HT-29 (cell line): ENCODE measurements at places on chromosomes 3 and 15.

DNA sequence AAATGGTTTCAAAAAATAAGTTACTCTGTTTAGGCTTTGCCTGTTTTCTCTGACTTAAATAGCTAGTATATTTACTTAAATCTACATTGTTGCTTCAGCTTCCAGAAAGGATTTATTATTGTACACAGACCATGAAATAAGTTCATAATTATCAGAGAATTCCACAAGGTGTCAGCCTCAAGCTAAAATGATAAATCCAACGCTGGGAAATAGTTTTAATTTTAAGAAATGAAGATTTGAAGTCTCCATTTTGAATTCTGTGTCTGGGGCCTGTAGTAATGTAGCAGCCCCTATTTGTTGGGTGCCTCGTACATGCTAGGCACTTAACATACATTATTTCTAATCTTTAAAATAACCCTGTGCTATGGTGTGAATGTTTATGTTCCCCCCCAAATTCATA is 92.6 kb upstream of the KCNMB2 start:
- peak; percentile 25 for DNase-seq

DNA sequence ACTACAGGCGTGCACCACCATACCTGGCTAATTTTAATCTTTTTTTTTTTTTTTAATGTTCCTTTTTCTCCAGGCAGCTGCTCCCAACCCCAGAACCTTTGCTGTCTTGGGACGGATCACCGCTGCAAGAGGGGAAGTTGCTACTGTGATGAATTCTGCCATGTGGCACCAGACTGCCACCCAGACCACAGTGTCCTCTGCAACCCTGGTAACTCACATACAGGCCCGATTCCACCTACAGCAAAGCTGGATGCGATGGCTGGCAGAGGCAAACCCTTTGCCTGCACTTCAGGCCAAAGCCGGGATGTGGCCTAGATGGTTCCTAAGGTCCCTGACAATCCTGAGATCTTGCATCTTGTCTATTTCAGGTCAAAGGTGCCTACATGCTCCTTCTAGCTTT is 12.7 kb upstream of the MUC20 start:
- no peak for DNase-seq

- no peak for DNase-seq
Measured at GRCh38 chr15:39286706-39287105, 294.2 kb upstream of the THBS1 start.

GRCh38 chr15:62606376-62607113 is 436.0 kb upstream of the TPM1 start:
- no peak for DNase-seq

GRCh38 chr15:39208187-39208586 is 372.7 kb upstream of the THBS1 start:
- no peak for DNase-seq

GRCh38 chr15:87419344-87419743 is 837.2 kb downstream of the NTRK3 start:
- no peak for DNase-seq

DNA sequence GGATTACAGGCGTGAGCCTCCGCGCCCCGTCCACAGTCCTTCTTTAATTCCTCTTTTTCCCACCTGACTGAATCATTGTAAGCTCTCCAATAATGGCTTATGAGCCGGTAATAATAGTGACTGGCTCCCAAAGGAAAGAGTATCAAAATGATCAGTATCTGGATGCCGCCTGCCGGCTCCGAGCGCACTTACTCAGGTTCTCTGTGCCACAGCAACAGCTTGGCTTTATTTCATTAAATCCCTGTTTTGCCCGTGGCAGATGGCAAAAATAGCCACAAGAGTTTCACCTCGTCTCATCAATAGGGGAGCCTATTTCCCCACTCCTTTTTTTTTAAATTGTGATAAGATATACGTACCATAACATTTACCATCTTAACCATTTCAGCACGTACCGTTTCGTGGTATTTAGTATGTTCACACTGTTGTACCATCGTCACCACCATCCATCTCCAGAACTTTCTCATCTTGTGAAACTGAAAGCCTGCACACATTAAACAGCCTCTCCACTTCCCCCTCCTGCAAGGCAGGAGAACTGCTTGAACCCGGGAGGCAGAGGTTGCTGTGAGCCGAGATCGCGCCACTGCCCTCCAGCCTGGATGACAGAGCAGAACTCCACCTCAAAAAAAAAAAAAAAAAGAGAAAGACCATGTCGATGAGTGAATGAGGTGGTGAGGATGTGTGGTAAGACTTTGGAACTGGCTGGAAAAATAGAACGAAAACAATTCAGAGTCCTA is 80.7 kb upstream of the DLG1 start:
- DNase-seq = no peak

GRCh38 chr15:89363133-89363532 is 28.5 kb upstream of the POLG start:
- DNase-seq = no peak

DNA sequence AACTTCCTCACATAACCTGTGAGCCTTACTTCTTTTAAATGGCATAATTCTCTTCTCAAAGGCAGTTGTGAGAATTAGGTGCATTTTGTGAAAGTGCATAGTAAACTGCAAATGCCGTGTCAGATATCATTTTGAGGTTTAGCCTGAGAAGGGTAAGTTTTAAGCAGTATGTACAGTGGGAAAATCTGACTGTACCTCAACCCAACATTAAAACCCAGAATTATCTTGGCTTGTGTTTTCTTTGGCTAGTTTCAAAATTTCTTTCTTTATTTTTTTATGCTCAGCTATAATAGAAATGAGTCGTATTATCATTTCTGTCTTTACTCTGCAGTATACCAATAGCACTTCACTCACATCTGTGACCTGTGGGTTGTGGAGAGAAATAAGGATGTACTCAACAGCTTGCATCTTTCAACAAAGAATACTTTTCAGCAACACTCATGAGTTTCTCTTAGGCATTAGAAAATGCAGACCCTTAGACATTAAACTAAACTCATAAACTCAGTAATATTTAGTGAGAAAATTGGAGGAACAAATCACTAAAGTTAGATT is 65.7 kb downstream of the RASA2 start:
- no peak for DNase-seq

DNA sequence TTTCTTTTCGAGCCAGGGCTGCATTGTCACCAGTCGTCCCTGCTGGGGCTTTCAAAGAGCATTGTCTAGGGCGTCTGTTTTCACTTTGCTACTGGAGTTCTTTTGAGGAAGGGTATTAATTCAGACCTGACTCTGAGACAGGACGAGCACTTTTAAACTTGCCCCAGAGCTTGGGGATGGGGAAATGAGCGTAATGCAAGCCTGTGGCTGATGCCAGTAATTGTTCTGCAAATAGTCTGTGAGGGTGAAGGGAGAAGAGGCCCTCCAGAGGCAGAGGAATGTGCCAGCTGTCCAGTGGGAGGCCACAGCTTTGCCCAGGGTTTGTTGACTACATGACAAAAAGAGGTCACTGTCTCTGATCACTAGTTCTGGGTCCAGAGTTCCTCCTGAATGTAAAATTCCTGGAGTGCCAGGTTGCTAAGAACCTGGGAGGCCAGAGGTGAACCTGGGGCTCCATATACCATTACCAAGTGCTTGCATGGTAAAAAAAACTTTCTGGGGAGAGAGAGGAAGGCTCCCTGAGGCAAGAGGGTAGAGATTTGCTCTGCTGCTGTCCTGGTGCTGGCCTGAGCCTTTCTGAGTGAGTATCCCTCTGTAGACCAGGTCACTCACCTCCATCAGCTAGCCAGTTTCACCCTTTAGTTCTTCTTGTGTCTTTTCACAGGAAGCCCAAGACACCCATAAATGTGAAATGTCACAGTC is 14.8 kb downstream of the EEFSEC start:
- DNase-seq = no peak

GRCh38 chr3:187551416-187551815 is 118.8 kb downstream of the SST start:
- DNase-seq = no peak

- DNase-seq = no peak
Measured at GRCh38 chr3:110180733-110181132, 843.4 kb upstream of the DPPA4 start.

GRCh38 chr15:90002428-90002844 is 1.3 kb downstream of the ZNF710 start:
- DNase-seq = peak; percentile 60

DNA sequence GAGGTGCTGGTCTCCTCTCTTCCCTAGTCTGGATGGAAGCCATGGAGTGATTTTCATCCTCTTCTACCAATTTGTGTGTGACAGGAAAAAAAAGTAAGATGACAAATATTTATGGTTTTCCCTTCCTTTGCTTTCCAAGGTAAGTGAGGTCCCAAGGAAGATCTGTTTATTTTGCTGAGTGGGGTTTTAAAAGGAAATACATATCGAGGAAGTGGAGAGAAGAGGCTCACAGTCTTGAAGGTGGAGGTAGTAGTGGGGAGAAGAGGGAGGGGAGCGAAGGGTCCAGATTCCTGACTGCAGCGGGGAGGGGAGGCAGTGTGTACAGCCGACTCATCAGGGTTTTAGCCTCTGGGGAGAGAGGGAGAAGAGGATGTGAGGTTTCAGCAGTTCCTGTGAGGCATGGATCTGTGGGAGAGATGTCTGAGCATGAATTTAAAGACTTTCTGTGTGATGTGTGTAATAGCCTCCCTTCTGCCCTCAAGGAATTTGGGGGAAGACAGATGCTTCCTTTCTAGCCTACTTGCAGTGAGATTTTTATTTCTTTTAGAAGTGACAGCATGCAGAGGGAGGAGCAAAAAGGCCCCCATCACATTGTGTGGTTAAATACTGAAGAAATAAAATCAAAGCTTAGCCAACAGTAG is 272.4 kb downstream of the THRB start:
- DNase-seq = no peak

DNA sequence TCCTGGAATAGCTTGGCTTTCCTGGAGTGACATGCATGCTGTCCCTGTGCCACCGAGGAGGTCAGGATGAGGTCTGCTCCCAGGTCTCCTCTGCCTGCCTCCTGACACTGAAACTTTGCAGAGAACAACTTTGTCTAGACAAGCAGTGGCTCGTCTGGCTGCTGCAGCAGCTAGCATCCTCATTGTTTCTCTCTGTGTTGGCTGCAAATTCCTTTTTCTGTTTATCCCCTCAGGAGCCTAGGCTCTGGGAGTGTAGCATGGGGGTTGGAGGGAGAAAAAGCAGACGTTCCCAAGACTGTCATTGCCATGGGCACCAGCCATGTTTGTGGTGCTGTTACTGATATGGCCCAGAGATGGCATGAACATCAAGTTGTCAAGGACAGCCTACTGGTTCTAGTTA is 208.7 kb upstream of the LRIG1 start:
- no peak for DNase-seq

GRCh38 chr3:83224101-83224868 is 1462.8 kb upstream of the GBE1 start:
- DNase-seq = no peak

- DNase-seq = no peak
Measured at GRCh38 chr3:160126051-160126450, 99.2 kb upstream of the C3orf80 start.

- DNase-seq = no peak
Measured at GRCh38 chr15:89648106-89649012, 6.9 kb downstream of the KIF7 start.

GRCh38 chr3:194328053-194328657 is 23.0 kb downstream of the CPN2 start:
- DNase-seq = peak; percentile 54

DNA sequence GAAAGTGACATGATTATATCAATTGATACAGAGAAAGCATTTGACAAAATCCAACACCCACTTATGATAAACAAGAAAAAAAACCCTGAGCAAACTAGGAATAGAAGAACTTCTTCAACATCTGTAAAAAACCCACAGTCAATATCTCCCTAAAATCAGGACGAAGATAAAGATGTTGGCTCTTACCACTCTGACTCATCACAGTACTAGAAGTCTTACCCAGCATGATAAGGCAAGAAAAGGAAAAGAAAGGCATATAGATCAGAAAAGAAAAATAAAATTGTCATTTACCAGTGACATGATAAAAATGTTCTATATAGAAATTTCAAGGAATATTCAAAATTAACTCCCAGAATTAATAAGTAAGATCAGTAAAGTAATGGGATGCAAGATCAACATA is 7.2 kb upstream of the FBXW12 start:
- no peak for DNase-seq

GRCh38 chr3:46585799-46586693 is 19.9 kb upstream of the LRRC2 start:
- peak; percentile 49 for DNase-seq

GRCh38 chr3:191238321-191238817 is 39.3 kb downstream of the OSTN start:
- DNase-seq = peak; percentile 39

DNA sequence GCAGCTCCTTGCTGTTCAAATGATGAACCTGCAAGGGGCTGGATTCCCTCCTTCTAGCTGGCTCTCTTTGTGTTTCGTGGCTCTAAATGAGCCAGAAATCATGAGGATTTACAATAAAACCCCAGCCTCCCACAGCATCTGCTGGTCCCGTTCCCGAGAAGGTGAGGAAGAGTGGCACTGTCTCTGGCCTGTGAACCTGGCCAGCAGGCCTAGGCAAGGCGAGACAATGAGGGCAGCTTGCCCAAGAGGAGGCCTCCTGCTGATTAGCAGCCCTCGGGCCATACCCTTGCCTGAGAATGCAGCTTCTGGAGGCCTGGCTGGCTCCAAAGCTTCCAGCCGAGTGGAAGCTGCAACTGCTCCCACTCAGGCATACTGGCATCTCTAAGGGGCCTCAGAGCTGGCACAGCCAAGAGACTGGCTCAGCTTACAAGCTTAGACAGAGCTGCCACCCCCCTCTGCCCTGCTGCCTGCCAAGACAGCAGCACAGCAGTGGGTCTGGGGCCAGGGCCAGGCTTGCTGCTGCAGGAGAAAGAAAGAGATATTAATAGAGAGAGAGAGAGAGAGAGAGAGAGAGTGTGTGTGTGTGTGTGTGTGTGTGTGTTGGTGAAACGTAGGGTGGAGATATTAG is 76.5 kb downstream of the HMG20A start:
- DNase-seq = no peak

- DNase-seq = no peak
Measured at GRCh38 chr3:38136393-38136776, 542 bp downstream of the ACAA1 start.

- DNase-seq = no peak
Measured at GRCh38 chr15:101107101-101107500, 144.7 kb downstream of the CHSY1 start.

- DNase-seq = no peak
Measured at GRCh38 chr15:46622851-46623250, 988.0 kb downstream of the SQOR start.

DNA sequence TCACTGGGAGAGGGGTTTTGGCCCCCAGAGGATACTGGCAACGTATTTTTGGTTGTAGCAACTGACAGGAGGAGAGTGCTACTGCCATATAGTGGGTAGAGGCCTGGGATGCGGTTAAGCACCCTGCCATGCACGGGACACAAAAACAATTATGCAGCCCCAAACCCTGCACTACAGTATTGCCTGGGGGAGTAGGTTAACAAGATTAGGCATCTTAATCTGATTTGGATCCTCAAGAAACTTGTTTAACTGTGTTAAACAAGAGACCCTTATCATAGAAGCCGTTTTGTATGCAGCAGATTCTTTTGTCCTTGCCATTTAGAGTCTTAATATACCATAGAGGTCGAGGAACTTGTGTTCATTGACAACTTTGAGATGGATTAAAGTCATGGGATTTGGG is 3.4 kb downstream of the PHLDB2 start:
- no peak for DNase-seq

GRCh38 chr3:39281533-39281932 is 1.7 kb upstream of the CX3CR1 start:
- no peak for DNase-seq

GRCh38 chr3:197362081-197362480 is 63.7 kb upstream of the DLG1 start:
- DNase-seq = no peak

- no peak for DNase-seq
Measured at GRCh38 chr3:188712248-188712924, 459.4 kb upstream of the TPRG1 start.
